ENCODE measurements at places on chromosomes 11 and 22. TPM values are rescaled to one million over a fixed set of nuclear protein-coding genes. Genes with fewer than 3 reads are reported as not detected.

C11orf52 gene
- total RNA-seq, result 2.4 TPM

DNA sequence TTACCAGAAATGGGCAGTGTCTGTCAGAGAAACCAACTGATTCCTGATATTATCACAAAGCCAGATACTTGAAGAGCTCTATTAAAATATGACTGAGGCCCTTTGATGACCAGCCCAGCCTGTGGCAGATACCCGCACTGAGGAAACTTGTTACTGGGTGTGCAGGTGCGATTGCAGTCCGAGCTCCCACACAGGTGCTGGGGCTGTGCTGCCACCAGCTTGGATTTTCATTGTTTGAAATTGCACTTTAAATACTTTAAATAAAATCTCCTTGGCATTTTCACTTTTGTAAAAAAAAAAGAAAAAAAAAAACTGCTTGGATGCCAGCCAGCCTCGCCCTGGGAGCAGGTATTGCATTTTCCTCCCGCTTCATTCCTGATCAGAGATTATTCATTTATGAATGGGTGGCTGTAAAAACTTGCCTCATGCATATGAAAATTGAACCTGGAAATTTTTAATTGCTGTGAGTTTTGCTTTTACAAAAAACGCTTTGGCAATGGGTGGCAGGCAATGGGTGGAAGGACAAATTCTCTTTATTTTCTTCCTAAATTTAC lies 21.2 kb downstream of the EHF start:
- no peak for DNase-seq

DNA sequence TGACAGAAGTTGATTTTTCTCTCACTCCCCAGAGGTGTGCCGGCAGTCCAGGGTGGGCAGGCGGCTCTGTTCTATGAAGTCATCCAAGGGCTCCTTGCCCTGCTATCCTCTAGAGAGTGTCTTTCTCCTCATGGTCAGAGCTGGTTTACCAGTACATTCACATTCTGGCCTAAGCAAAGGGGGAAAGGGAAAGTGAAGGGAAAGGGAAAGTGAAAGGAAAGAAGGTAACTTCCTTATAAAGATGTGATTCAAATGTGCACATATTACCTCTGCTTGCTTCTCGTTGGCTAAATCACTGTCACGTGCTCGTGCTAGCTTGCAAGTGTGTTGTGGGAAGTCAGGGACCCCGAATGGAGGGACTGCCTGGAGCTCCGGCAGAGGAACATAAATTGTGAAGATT lies 2.9 kb upstream of the HTATIP2 start:
- DNase-seq, result no peak

MYBPC3 gene
- 2,957 TPM for total RNA-seq

DNA sequence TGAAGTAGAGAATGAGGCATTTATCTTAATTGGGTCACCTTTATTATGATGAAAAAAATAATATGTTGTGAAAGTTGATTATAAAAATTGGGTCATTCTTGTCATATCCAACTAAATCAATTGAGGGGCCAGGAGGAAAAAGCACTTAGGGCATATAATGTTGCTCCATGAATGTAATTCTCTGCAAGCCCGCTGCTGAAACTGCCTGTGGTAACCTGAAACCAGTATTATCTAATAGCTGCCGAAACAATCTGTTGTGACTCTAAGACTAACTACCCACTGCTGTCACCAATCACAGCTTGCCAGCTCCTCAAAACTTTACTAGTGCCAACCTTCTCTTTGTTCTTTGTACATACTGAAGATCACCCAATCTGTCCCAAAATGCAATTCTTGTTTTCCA lies 115.8 kb downstream of the ATG16L2 start:
- no peak for DNase-seq

- no peak for DNase-seq
These were observed 25.8 kb downstream of the DDIAS start for GRCh38 chr11:82927264-82927880.

- DNase-seq, result no peak
These were observed 50.5 kb upstream of the PARVG start for GRCh38 chr22:44130076-44130711.

CDC42EP2 gene
- 6.0 TPM for total RNA-seq

DNA sequence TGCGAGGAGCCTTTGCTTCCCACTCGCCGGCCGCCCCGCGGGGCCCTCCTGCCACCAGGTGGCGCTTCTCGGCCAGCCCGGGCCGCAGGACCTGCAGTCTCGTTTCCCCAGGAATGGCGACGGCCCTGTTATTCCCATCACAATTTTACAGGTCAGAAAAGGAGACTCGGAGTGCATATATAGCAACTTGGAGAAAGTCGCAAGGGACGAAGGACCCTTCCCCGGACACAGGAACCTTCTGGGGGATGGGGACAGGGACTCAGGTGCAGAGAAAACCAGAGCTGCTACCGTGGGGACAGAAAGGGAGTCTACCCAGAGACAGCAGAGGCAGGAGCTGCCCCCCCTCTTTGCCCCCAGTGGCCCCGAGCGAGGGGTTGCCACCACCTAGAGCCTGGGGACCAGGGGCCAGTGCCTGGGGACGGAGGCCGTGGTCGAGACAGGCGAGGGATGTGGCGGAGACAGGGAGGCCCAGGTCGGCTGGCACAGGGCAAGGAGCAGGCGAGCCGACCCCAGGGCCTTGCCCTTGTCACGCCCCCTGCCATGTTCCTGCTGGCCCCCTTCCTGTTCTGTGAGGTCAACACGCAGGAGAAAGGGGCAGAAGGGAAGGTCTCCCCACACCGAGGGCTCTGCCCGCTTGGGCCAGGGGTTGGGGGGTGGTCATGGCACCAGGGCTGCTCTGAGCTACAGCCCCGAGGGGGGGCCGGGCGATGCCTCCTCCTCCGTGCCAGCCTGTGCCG lies 3.5 kb upstream of the KRTAP5-6 start:
- DNase-seq, result peak; percentile 77

Measured in heart right ventricle (tissue), 16 donors.